Aorta (tissue), 5 donors: ENCODE measurements at places on chromosomes 1 and 21. TPM values are rescaled to one million over a fixed set of nuclear protein-coding genes. Genes with fewer than 3 reads are reported as not detected.

MROH7 gene
- total RNA-seq: 16.3 TPM

DNA sequence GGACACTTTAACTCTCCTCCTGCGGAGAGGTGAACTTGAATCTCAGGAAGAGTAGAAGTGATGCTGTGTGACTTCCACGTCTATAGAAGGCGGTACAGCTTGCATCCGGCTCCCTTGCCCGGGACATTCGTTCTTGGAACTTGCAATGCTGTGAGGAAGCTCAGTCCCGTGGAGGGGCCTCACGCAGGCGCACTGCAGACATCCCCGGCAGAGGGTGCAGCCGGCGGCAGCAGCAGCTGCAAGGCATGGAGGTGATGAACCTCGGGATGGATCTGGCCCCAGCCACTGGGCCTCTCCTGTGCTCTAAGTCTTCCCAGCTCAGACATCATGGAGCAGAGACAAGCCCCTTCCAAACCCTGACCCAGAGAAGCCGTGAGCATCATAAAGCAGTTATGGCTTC lies 61.8 kb upstream of the SOD1 start:
- no peak for DNase-seq

DNA sequence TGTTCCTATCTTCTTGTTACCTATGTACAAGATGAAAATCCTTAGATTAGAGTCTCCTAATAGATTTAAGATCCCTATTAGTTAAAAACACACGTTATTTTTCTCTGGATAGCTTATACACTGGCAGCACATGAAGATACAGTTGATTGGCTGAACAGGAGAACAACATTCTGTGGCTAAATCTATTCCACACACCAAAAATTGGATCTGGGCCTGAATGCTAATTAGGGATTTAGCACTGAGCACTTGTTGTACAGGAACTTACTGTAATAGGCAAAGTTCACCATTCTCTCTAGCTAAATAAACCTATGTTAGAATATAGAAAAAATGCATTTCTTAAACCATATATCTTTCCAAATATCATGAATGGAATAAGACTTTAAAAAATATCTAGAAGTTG lies 117.1 kb upstream of the PTGFR start:
- DNase-seq: no peak

DNA sequence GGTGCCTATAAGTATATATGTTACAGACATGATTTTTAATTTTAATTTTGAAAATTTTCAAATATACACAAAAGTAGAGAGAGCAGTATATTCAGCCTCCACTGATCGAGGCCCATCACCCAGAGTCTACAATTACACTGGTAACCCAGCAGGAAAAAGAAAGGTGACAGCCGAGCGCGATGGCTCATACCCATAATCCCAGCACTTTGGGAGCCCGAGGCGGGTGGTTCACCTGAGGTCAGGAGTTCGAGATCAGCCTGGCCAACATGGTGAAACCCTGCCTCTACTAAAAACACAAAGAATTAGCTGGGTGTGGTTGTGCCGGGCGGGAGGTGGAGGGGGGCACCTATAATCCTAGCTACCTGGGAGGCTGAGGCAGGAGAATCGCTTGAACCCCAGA lies 1.4 kb downstream of the YBEY start:
- peak; percentile 34 for DNase-seq

DNA sequence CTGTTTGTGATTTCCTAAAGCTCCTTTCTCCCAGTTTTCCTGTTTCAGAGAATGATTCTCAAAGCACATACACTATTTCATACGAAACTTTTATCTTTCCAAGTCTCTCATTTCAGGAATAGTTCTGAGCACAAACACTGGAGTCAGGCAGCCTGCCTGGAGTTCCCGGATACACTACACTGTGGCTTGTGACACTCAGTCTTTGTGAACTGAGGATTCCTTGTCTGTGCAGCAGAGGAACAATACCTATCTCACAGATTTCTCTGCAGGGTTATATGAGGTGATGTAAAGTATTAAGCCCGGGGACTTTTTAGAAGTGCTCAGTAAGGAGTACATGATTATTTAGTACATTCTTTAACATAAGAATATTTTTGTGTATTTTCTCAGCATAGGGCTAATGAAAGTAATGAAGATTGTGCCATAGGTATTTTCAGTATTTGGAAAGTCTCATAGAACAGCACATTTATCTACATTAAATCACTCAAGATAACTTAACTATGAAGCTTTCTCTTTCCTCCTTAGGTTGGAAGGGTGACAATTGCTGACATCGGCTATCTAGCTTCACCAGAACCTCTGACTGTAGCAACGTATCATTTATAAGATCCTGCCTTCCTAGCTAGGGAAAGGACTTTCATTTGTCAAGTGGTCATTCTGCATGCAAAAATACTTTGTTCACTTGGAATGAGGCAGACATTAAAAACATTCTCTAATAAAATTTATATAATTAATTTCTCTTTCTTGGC lies 12.9 kb downstream of the GBP2 start:
- DNase-seq: no peak

GNAT2 gene
- total RNA-seq: not detected

DNA sequence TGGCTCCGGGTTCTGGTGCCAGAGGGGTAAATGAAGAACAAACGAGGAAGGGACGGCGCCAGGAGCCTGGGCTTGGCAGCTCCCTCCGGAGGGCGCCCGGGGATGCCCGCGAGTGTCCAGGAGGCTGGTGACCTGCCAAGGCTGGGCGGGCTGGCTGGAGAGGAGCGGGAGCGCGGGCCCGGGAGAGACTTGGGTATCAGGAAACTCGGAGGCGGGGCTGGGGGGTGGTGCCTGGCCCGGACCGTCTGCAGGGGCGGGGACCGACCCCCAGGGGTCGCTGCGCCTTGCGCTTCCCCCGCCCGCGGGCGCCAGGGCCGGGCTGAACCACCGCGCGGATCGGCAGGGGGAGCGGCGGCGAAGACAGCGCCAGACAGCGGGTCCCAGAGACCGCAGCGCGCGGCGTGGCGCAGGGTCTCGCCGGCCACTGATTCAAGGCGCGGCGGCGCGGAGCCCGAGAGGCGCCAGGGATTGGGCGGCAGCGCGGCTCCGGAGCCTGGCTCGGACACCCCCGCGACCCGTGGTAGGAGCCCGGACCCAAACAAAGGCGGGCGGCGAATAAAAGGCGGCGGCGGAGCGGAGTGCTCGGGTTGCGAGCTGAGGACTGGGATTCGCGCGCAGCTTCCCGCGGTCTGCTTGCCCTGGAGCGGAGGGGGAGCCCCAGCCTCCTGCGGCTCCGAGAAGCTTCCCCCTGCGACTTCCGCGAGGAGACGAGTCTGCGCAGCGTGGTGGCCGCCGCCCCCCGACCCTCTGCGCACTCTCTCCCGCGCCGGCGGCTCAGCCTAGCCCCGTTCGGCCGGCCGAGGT lies at the start of gene DISP3:
Gene DISP3 (plus strand): TSS at position 585 of the 804 bp plus-strand sequence. CDS start 21,838 bp downstream, outside the sequence.
- peak; percentile 55 for DNase-seq

DNA sequence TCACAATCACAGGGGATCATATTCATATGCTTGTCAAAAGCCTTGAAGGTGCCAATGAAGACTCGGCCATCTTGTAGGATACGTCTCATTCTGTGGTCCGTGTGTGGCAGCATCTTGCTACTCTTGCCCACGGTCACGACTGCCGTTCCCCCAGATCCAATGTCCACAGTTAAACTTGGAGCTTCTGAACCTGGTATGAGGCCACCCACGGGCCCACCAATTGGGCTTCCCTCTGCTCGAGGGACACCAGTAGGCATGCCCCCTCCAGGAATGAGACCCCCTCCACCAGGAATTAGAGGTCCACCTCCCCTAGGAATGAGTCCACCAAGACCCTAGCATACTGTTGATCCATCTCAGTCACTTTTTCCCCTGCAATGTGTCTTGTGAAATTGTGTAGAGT lies 39.6 kb downstream of the MORN1 start:
- DNase-seq: peak; percentile 53

DNA sequence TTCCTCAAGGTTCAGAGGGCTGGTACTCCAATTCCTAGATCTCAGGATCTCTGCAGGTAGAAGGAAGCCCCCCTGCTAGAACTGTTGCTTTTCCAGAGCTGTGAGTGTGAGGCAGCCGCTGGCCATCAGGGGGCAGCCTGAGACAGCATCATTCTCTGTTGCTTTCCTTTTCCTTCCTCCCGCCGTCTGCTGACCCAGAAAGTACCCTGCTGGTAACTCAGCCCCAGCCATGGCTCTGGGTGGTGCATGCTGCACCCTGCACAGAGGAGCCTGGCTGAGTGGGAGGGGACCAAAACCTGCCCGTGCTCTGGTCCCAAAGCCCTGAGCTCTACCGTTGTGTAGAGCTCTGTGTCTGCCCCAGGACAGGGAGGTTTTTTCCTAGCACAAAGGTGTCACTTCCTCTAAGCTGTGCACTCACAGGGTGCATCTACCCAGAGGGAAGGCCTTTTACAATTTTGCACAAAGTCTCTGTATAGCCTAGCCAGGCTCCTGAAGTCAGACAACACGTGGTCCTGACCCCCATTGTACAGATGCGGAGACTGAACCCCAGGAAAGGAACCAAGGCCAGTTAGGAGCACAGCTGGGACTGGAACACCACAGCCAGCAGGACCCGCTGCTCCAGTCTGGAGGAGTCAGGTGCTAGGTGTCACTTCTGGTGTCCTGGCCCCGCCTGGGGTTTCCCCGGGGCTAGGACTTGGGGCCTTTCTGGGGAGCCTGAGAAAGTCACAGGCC lies 5.6 kb upstream of the FAM131C start:
- peak; percentile 92 for DNase-seq

- DNase-seq: no peak
These were observed 22.9 kb upstream of the NDC1 start for GRCh38 chr1:53860967-53861411.

- DNase-seq: no peak
These were observed 45.6 kb upstream of the COA6 start for GRCh38 chr1:234327577-234328164.

- DNase-seq: no peak
These were observed 62.5 kb downstream of the KIAA0040 start for GRCh38 chr1:175129997-175130648.

DNA sequence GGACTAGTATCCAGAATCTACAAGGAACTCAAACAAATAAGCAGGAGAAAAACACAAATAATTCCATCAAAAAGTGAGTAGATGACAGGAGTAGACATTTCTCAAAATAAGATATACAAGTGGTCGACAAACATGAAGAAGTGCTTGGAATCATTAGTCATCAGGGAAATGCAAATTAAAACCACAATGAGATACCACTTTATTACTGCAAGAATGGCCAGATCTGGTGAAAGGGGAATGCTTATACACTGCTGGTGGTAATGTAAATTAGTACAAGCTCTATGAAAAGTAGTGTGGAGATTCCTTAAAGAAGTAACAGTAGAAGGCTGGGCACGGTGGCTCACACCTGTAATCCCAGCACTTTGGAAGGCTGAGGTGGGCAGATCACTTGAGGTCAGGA lies 73.8 kb downstream of the POU2F1 start:
- no peak for DNase-seq

SPRR1A gene
- total RNA-seq: not detected

DNA sequence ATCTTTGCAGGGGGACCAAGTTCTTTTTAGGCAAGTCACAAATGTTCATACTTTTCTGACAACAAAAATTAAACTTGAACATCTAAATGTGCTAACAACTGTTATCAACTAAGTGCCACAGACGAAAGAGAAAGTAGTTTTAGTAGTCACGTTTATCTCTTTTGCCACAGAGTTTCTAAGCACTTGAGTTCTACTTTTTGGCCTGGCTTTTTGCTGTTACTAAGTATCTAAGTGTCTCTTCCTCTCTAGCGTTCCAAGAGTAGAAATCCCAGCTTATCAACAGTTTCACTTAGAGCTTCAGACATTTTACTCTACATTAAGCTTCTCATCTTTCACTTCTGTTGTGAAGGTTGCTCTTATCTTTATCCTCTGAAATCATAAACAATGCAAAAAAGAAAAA lies 34.2 kb downstream of the GATAD2B start:
- DNase-seq: no peak

- DNase-seq: no peak
These were observed 207.3 kb downstream of the FOXD2 start for GRCh38 chr1:47645151-47645550.

DNA sequence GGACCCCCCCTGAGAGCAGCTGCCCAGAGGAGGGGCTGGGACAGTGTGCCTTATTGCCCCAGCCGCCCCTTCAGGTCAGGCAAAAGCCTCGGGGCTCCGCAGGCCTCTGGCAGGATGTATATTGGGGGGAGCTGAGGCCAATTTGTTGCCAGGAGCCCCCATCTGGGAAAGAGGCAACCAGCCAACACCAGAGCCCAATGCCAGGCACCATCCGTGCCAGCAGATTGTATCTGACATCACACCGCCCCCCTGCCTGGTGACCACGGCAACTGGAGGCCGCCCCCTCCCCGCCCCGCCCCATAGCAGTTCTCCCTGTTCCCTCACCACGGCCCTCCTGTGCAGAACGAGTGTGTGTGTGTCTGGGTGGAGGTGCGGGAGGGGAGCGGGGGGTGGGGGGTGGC lies 3.6 kb upstream of the PLEKHG5 start:
- DNase-seq: no peak
